ENCODE measurements at places on chromosomes 2 and 18. TPM values are rescaled to one million over a fixed set of nuclear protein-coding genes. Genes with fewer than 3 reads are reported as not detected.

LHCGR gene
- total RNA-seq = not detected

HOXD13 gene
- not detected for total RNA-seq

CNTNAP5 gene
- not detected for total RNA-seq

ZDBF2 gene
- total RNA-seq = 4.3 TPM

- H3K36me3 ChIP-seq = no peaks in the 10 kb centered on the region
- H3K4me3 ChIP-seq = no peak overlapping the region
- H3K4me1 ChIP-seq = peaks cover 13% of the 10 kb centered on the region
- no peaks in the 10 kb centered on the region for H3K27me3 ChIP-seq
- no peak for DNase-seq
- H3K27ac ChIP-seq = no peak overlapping the region
These were observed 30.5 kb upstream of the IMPA2 start for GRCh38 chr18:11950824-11951223.

DNA sequence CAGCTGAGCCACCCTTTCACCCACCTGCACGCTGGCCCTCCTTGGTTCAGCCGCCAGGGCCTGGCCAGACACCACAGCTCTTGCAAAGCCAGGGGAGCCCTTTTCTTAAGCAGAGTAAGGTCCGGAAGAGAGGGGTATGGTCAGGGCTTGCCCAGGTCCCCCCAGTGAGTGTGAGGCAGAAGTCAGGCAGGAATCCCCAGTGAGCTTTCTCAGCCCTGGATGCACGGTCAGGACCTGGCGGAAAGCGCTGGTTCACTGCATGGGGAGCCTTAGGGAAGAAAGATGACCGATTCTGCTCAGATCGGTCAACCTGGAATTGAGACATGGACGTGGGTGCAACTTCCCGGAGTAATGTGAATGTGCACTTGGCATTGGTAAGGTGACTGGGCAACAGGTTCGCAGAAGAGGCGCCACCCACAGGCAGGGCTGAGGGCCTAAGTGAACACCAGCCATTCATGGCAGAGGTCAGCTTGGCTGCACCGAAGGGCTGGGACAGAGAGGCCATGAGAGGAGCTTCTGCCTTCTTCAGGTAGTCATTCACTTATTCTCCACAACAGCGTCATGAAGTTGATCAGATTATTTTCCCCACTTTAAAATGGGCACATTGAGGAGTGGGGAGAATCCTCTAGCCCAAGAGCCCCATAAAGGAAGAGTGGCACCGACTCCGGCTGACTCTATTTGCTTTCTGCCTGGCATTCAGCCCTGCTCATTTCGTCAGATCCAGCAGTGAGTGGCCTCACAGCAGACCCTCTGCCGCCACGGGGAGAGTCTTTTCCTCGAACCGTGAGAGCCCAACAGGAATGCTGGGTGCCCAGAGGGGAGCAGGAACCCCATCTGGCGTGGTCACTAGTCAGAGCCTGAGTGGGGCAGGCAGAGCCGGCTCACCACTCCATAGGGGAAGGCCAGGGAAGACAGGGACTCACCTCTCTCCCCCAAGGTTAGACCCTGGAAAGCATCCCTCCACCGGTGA lies 35.8 kb downstream of the SCTR start:
- no peaks in the 10 kb centered on the region for H3K4me1 ChIP-seq
- H3K27me3 ChIP-seq = peaks cover 2% of the 10 kb centered on the region
- no peak overlapping the region for H3K27ac ChIP-seq
- H3K4me3 ChIP-seq = no peak overlapping the region
- no peaks in the 10 kb centered on the region for H3K36me3 ChIP-seq

- DNase-seq = no peak
- H3K27ac ChIP-seq = no peak overlapping the region
- peaks cover 26% of the 10 kb centered on the region for H3K36me3 ChIP-seq
- H3K4me3 ChIP-seq = no peak overlapping the region
- H3K4me1 ChIP-seq = peaks cover 25% of the 10 kb centered on the region
These were observed 81.0 kb downstream of the EPC2 start for GRCh38 chr2:148725564-148725963.

DNA sequence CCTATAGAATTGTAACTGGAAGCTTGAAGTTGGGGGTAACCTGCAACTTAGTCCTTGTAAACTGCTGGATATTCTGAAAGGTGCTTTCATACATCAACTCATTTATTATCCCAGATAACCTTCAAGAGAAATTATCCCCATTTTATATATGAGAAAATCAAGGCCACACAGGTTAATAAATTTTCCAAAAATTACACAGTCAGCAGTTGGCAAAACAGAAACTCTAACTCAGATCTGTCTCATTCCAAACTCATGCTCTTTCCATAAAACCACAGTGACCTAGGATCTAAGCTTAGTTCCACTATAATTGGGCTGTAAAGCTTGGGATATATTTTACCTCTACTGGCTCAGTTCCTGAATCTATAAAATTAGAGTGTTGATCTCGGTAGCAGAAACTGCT lies 167.6 kb upstream of the DDX18 start:
- DNase-seq = no peak
- H3K27me3 ChIP-seq = no peaks in the 10 kb centered on the region
- H3K4me3 ChIP-seq = no peak overlapping the region
- H3K27ac ChIP-seq = no peak overlapping the region

- H3K27ac ChIP-seq = no peak overlapping the region
- DNase-seq = no peak
- peaks cover 24% of the 10 kb centered on the region for H3K27me3 ChIP-seq
- peaks cover 5% of the 10 kb centered on the region for H3K4me1 ChIP-seq
- no peak overlapping the region for H3K4me3 ChIP-seq
These were observed 43.9 kb downstream of the PKDCC start for GRCh38 chr2:42091671-42092070.

DNA sequence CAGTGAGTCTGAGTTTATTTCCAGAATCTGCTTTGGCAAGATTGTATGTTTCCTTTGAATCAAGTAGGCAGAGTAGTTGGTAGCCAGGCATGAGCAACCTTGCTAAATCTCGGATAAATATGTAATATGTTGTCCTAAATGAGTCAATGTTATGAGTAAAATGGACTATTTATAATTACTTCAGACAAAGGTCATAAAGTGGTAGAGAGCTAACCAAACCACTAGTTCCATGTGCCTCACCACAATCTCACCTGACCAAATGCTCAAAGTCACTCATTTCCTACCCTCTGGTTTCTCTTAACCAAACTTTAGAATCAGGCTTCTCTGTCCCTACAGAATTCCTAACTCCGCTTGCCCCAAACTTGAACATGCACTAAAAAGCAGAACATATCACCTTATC lies 261.2 kb upstream of the FSIP2 start:
- H3K36me3 ChIP-seq = no peaks in the 10 kb centered on the region
- no peaks in the 10 kb centered on the region for H3K27me3 ChIP-seq
- no peak overlapping the region for H3K27ac ChIP-seq

- H3K36me3 ChIP-seq = no peaks in the 10 kb centered on the region
- H3K4me1 ChIP-seq = no peaks in the 10 kb centered on the region
- no peak overlapping the region for H3K27ac ChIP-seq
- no peak for DNase-seq
- H3K27me3 ChIP-seq = no peaks in the 10 kb centered on the region
- H3K4me3 ChIP-seq = no peak overlapping the region
These were observed 79.8 kb downstream of the ITGB1BP1 start for GRCh38 chr2:9343524-9343923.

- H3K4me1 ChIP-seq = peaks cover 2% of the 10 kb centered on the region
- H3K27me3 ChIP-seq = no peaks in the 10 kb centered on the region
- DNase-seq = no peak
- H3K36me3 ChIP-seq = no peaks in the 10 kb centered on the region
- no peak overlapping the region for H3K4me3 ChIP-seq
These were observed 41.3 kb downstream of the PSMG2 start for GRCh38 chr18:12744103-12744502.

- H3K4me3 ChIP-seq = no peak overlapping the region
- H3K27me3 ChIP-seq = no peaks in the 10 kb centered on the region
- peaks cover 5% of the 10 kb centered on the region for H3K4me1 ChIP-seq
- DNase-seq = no peak
These were observed 10.3 kb downstream of the STAMBP start for GRCh38 chr2:73838889-73839534.

- H3K27ac ChIP-seq = no peak overlapping the region
- H3K4me3 ChIP-seq = no peak overlapping the region
- no peaks in the 10 kb centered on the region for H3K4me1 ChIP-seq
- no peak for DNase-seq
These were observed 2.6 kb downstream of the ANO7 start for GRCh38 chr2:241191081-241191480.

Measured in activated CD8-positive, alpha-beta T cell treated with anti-CD3 and anti-CD28 coated beads, Interleukin-2, amount 10 ng/mL, durations not matched to agents 7 days and 5 days (primary cell).